ENCODE measurements at places on chromosomes 7 and 10.

DNA sequence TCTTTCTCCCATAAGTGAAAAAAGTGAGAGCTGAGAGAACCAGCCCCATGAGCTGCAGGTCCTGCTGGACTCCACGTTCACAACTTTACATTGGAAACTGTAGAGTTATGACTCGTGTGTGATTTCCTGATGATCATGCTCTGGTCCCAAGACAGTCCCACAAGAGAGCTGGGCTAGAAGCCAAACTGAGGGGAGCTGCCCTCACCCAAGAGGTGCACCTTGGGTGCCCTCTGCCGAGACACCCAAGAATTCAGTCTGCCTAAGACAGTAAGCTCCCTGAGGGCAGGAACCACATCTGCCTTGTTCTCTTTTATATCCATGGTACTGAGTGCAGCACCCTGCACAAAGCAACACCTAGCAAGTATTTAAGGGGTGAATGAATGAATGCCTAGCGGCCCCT is 112.8 kb upstream of the SFMBT2 start:
- DNase-seq = no peak

DNA sequence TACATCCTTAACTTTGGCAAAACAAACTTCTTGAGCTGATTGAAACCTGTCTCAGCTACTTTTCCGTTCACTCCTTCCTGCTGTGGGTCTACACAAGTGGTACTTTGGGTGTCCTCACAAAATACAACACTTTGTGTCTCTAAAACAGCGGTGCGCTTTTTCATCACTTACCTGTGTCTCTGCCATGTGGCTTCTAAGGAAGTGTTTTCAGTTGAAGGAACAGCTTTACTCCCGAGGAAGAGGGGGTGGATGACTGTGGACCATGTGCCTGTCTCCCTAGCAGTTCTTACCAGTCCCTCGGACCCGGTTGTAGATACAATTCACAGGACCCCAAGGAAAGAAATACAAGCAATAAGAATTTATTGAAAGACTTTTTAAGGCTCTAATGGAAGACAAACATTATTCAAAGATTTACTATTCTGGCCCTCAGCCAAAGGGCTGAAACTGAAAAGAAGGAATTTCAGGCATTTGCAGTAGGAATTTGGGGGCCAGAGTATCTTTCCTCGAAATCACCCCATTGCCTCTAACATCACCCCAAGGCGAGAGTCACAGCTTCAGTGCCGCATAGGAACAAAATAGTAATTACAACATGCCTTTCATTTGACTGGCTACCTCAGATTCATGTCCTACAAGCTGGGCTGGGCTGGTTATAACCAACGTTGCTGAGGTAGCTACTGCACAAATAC is 246.3 kb downstream of the ACTR3B start:
- no peak for DNase-seq

DNA sequence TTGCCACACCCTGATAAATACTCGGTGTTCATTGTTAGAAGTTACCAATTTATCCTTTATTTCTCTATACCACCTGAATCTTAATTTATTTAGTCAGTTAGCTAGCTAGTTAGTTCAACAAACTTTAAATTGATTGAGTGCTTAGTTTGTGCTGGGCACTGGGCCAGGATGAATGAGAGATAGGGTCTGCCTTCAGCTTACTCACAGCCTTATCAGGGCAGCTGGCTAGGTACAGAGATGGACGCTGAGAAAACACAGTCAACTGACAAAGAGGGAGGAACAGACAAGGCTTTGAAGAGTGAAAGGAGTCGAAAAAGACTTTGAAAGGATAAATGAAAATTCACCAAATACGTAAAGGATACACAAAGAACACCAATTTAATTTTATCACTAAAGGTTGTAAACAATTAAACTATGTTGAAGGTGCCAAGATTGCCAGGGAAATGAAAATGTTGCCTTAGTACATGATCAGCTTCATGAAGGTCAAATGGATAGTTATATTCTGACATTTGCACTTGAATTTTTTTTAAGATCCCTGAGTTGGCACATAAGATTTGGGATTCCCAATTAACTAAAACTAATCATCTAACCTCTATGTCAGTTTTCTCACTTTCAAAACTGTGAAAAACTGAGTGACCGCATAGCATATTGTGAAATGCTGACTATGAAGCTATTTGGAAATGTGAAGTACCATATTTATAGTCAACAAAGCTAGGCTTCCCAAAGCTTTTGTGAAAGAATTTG is 2.1 kb downstream of the CAV2 start:
- no peak for DNase-seq

- no peak for DNase-seq
Measured at GRCh38 chr10:89221919-89222318, 14.8 kb upstream of the CH25H start.

DNA sequence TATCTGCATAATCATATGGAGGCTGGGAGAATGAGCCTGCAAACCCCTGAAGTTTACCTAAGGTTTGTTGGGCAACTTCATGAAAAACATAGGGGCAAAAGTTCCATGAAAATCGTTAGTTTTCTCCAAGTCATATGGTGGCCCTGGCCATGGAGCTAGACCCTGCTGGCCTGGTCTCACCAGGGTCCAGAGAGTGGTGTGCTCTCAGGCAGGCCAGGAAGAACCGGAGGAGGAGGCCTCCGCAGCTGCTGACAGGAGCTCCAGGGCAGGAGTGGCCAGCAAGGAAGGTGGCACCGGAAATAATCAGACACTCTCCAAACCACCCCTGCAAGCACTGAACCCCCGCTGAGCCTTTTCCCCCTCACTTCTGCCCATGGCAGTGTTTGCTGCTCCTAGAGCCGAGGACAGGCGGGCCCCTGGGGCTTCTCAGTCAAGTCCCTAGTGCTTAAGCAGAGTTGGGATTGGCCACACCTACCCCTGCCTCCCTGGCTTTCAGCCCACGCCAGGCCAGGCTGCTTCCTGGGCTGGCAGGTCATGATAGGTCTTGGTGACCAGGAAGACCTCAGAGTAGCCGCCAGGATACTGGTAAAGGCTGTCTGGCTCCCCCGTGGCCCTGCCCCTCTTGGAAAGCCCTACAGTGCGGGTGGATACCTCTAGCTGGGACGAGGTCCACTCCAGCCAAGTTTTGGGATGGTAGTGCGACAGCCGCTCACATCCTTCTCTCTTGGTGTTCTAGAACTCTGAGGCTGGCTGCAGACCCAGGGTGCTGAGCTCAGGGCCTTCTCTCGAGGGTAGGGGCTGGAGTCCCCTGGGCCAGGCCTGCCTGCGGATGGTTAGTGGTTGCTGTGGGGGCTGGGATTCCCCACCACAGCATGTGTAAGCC is 242.8 kb downstream of the MGMT start:
- DNase-seq = no peak

- DNase-seq = no peak
Measured at GRCh38 chr10:112701211-112701877, 248.7 kb upstream of the TCF7L2 start.

- DNase-seq = no peak
Measured at GRCh38 chr10:129114588-129114987, 352.5 kb upstream of the MGMT start.

- DNase-seq = no peak
Measured at GRCh38 chr7:20218279-20218678, 1.1 kb upstream of the MACC1 start.
